ENCODE measurements at places on chromosomes 4 and X.

DNA sequence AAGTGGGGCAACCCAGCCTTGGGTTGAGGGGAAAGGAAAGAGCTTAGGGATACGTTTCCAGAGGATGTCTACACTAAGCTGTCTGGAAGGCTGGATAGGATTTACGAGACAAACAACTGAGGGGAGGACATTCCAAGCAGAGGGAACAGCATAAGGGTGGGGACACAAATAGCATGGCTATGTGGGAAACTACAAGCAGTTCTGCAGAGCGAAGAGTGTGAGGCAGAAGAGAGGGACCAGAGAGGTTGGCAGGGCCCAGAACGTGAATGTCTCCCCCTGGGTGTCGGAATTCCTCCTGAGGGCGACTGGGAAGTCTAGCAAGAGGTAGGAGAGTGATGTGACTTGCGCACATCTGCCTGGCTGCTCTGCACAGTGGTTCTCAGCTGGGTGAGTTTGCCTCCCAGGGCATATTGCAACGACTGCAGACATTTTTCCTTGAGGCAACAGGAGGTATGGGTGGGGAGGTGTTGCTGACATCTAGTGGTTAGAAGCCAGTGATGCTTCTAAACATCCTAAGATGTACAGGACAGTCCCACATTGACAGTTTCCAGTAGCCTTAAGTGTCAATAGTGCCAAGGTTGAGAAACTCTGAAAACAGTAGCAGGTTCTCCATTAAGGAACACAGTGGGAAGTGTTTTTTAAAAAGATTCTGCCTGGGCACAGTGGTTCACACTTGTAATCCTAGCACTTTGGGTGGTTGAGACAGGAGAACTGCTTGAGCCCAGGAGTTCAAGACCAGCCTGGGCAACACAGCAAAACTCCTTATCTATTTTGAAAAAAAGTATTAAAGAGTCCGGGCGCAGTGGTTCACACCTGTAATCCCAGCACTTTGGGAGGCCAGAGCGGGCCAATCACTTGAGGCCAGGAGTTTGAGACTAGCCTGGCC is 9.2 kb downstream of the NDUFA1 start:
- DNase-seq, result peak; percentile 40

DNA sequence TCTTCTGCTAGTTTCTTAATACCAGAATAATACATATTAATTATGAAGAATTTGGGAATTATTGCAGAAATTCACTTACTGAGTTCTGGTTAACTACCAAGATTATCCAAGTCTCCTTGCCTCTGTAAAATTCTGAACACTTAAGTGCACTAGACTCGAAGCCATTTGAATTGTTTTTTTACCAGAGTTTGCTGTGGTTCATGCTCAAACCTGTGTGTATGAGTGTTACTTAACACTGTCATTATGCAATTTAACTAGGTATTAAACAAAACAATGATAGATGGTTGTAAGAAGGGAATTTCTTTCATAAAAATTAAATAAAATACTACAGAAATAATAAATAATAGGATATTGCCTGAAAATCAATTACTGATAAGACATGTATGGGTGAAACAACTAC is 145.6 kb upstream of the FAT4 start:
- no peak for DNase-seq

GRCh38 chrX:12469296-12469695 is 321.9 kb upstream of the PRPS2 start:
- no peak for DNase-seq

GRCh38 chrX:47264483-47265173 is 31.8 kb downstream of the USP11 start:
- no peak for DNase-seq

DNA sequence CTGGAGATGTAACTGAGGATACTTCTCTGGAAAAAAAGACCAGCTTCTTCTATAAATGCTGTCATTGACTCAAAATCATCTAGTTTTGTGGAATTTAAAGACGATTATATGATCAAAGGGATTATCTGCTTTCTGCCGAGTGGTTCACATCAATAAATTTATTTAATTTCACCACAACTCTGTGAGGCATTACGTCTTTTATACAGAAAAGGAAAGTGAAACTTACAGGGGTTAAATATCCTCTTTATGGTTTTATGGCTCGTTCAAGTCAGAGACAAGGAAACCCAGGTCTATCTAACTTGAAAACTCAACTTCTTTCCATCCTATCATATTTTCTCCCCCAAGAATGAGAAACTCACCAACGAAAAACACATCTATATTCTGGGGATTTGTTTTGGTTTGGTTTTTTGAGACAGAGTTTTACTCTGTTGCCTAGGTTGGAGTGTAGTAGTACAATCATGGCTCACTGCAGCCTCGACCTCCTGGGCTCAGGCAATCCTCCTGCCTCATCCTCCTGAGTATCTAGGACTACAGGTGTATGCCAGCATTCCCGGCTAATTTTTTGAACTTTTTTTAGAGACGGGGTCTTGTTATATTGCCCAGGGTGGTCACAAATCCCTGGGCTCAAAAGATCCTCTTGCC is 377.9 kb upstream of the EMCN start:
- DNase-seq, result no peak

DNA sequence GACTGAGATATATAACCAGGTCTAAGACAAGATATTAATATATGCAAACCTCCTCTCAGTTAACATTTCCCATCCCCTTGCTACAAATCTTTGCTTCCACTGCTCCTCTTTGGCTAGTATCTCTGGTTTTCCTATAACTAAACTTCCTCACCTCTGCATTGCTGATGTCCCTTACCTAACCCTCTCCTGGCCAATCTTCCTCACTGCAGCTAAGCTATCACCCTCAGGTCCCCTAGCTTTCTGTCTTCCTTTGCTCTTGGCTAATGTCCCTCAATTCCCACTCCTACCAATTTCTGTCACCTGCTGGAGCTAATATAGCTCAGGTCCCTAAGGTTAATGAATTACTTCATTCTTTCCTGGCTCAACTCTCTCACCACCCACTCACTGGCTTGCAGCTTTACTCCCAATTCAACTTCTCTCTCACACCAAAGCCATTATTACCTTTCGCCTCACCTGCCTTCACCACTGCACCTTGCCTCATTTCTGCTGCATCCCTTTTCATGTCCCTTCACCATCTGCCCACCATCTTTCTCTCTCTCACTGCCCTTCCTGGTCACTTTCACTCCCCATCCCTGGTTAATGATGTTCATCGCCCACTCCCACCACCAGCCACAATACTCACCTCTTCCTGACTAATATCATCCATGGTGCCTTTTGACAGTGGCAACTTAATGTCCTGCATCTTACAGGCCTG is 26.7 kb downstream of the SMC1A start:
- no peak for DNase-seq
